ENCODE measurements at places on chromosomes 16 and 17.

DNA sequence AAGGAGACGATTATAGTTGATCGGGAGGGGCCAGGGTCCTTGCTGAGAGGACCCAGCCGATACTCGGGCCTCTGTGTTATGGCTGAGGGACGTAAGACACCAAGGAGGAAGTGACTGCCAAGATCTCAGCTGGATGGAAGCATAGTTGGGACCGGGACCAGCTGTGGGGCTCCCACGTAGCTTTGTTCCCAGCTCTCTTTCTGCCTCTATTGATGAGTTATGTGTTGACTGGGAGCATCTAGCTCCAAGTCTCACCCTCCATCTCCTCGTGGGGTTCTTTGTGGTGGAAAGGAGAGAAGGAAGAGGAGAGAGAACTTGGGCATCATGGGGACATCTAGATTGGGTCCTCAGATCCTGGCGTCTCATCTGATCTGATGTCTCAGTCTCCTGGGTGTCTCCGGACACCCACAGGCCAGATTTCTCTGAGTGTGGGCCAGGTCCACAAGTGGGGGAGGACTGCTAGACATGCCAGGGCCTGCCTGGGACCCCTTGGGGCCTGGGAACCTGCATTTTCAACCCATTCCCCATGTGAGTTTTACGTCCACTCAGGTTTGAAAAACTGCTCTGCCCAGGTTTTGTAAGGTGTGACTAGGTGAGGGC lies 1.0 kb downstream of the MGRN1 start:
- DNase-seq: no peak

GRCh38 chr16:59605706-59606105 lies 871.6 kb upstream of the GOT2 start:
- no peak for DNase-seq

DNA sequence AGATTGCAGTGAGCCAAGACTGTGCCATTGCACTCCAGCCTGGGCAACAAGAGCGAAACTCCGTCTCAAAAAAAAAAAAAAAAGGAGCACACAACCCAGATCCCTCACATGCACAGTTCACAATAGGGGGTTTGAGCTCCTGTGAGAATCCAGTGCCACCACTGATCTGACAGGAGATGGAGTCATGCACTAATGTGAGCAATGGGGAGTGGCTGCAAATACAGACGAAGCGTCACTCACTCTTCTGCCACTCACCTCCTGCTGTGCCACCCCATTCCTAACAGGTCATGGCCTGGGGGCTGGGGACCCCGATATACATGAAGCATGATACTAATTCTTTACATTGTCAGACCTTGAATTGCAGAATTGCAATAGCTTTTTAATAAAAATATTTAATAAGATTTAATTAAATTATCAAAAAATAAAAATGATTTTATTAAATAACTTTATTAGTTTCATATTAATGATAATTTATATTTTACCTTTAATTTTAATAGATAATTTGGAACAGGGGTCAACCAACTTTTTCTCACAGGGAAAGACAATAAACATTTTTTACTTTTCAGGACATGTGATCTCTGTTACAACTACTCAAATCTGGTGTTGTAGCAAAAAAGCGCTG lies 171.4 kb downstream of the COPRS start:
- DNase-seq: no peak

- DNase-seq: no peak
These were observed 436.4 kb upstream of the DYNLRB2 start for GRCh38 chr16:80104401-80104800.

DNA sequence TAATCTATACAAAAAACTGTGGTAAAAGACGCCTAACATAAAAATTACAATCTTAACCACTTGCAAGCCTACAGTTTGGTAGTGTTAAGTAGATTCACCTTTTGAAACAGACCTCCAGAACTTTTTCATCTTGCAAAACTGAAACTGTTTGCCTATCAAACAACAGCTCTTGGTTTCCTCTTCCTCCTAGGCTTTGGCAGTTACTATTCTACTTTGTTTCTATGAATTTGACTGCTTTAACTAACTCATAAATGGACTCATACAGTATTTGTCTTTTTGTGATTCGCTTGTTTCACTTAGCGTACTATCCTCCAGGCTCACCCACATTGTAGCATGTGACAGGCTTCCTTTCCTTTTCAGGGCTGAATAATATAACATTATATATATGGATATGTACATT lies 97.0 kb downstream of the PRKCA start:
- DNase-seq: no peak

GRCh38 chr16:68590201-68590994 lies 51.3 kb downstream of the ZFP90 start:
- DNase-seq: peak; percentile 34

DNA sequence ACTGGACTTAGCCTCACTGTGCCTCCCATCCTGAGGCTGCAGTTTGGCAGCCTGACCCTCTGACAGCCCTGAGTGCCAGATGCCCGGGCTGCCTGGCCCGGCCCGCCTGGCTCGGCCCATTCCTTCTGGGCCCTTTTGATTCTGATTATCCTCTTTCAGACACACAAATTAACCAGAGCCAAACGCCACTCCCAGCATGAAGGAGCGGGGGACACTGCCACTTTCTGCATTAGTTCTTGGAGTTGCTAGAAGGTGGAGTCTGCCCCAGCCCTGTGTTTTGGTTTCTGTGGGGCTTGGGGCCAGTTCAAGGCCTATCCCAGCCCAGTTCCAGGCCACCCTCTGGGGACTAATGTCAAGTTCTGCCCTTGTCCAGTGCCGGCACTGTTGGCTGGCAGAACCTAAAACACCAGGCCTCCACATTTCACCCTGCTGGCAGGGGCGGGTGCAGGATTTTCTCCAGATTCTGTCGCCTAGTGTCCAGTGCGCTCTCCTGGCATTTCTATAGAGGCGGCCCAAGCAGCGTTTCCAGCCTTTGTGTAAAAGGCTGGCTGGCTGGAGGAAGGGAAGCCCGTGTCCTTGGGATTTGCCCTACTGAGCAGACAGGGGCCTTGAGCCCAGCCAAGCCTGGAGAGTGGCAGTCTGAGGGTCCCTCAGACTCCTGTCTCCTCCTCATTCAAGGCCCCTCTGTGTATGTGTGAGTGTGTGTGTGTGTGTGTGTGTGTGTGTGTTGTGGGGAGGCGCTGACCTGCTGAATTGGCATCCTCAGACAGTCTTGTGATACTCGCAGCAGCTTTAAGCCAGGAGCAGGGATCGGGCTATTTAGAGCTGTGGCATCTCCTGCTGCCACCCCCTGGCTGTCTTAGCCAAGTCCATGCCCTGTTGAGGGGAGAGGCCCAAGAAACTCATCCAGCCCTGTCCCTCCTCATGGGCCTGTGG lies 21.4 kb downstream of the PLCD3 start:
- no peak for DNase-seq

GRCh38 chr17:323181-323580 lies 29.4 kb downstream of the RPH3AL start:
- no peak for DNase-seq

- DNase-seq: no peak
These were observed 6.8 kb downstream of the NLE1 start for GRCh38 chr17:35135322-35135721.

DNA sequence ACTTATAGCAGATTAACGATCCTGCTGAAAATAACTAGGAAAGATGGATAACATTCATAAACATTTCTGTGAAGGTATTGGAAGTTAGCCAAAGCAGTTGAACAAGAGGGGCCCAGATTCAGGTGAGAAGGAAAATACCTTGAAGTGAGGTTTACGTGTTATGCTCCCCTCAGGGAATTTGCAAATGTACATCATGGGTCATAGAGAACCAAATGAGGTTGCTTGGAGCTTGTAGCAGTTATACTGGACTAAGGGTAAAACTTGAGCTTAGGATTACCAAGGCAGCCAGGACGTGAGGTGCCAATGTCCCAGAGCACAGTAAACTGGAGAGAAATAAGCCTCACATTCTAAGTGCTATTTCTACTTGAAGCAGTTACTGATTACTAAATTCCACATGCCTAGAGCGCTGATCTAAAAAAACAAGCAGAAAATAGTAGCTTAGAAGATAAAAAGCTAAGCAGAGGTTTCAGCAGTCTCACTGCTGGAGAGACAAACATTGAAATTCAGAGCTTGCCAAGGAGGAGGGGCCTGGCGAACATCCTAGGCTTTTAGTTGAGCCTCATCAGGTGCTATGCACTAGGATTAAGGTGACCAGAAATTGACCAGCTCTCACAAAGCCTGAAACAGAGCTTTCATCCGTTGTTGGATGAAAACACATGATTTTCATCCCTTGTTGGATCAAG lies 136.7 kb upstream of the FAM20A start:
- DNase-seq: no peak

DNA sequence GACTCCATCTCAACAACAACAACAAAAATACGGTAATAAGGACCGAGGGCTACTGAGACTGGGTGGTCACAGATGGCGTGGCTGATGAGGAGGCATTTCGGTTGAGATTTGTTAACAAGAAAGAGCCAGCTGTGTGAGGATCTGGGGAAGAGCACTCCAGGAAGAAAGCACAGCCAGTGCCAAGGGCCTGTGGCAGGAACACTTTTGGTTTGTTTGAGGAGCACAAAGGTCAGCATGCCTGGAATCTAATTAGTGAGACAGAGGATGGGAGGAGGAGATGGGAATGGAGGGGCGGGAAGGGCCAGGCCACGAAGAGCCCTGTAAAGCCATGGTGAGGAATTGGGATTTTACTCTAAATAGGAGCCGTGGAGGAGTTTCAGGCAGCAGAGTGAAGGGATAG lies 24.9 kb downstream of the HASPIN start:
- no peak for DNase-seq

- DNase-seq: no peak
These were observed 8.2 kb upstream of the CIAO3 start for GRCh38 chr16:749010-749409.

- DNase-seq: no peak
These were observed 46.9 kb downstream of the IRX6 start for GRCh38 chr16:55370762-55371482.

GRCh38 chr17:413706-414380 lies 61.2 kb upstream of the RPH3AL start:
- DNase-seq: no peak

DNA sequence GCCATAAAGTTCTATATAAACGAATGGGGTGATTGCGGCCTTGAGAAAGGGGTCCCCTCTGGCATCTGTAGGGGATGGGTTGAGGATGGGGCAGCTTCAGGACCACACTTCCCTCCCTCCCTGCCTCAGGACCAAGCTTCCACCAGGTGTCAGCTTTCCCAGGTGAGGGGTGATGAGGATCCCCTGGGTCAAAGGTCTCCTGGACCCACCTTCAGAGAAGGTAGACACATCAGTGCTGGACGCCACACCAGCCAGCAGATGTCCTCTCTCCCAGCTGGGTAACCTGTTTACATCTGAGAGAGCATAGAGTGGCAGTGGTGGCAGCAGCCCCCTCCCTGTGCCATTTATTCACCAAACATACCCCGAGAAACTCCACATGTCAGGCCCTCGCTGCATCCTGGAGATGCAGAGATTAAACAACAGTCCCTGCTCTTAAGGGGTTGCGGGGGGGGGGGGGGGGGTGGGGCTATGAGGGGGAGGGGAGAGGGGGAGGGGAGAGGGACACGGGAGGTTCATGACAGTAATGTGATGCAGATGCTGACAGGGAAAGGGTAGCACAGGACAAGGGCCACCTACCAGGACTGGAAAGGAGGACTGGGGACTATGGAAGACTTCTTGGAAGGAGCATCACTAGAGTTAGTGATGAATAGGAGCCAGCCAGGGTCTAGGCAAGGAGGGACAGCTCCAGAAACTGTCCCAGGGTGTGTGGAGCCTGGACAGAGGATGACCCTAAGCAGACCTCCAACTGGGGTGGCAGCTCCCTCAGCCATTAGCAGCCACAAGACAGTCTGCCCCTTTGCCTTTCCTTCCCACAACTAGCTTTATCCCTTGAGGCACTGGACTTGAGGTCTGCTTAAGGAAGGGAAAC lies 5.0 kb downstream of the PROCA1 start:
- DNase-seq: no peak

DNA sequence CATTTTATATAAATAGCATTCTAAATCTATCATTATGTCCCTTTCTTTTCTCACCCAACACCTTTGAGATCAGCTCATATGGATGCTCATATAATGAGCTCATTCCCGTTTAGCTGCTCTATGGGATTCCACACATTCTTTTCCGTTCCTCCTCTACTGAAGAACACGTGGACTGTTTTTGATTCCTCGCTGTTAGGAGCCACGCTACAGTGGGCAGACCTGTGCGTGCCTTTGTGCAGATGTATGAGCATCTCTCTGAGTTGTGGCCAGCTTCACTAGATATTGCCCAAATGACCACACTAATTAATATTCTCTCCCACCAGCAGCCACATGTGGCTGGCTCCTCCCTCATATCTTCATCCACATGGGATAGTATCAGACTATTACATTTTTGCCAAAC lies 6.0 kb upstream of the TNFRSF13B start:
- DNase-seq: no peak

GRCh38 chr16:89150090-89150835 lies 21.3 kb upstream of the CDH15 start:
- DNase-seq: no peak

DNA sequence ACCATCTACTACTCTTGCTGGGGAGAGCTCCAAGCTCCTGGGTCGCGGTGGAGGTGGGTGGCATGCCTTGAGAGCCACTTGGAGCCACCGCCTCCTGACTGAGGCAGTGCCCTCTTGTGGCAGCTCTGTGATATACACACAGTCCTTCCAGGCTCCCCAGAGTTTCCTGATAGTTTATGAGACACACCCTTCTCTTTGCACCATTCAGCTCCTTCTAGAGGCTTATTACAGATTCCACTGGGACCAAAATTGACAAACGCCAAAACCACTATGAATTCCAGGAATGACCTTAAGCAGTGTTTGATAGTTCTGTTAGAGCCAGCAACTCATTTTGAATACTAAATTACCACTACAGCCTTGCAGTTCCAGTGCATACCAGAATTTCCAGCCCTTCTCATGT lies 170.1 kb upstream of the CDH13 start:
- DNase-seq: no peak

- DNase-seq: no peak
These were observed 10.6 kb downstream of the IRX3 start for GRCh38 chr16:54275956-54276355.

DNA sequence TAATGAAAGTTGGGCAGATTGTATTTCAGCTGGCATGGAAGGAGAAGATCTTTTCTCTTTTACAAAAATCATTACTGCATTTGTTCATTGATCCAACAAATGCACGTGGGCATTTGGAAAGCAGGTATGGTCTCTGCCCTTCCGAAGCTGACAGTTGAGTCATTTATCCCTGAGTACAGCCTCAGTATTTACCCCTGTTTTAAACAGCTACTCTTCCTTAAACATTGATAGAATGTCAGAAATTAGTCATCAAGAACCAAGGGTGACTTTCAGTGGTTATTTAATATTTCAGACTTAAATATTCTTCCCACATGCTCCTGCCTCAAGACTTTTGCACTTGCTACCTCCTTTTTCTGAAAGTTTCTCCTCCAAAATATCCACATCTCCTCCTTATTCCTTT lies 226.7 kb upstream of the HSBP1 start:
- DNase-seq: no peak

GRCh38 chr17:27756467-27757371 lies 43.6 kb downstream of the NOS2 start:
- DNase-seq: peak; percentile 10

- DNase-seq: no peak
These were observed 19.3 kb downstream of the CNTROB start for GRCh38 chr17:7951143-7951792.

GRCh38 chr17:21146362-21147015 lies 19.7 kb downstream of the DHRS7B start:
- DNase-seq: no peak

GRCh38 chr16:71631776-71632175 lies 5.8 kb downstream of the MARVELD3 start:
- no peak for DNase-seq

Data from stimulated activated CD4-positive, alpha-beta T cell treated with anti-CD3 and anti-CD28 coated beads, Interleukin-1b, Interleukin-23, amount 100 ng/mL, for 1 hour (primary cell).